ENCODE measurements at places on chromosomes 11 and 22.

GRCh38 chr22:31289344-31289743 lies 2.9 kb downstream of the PIK3IP1 start:
- DNase-seq, result no peak

DNA sequence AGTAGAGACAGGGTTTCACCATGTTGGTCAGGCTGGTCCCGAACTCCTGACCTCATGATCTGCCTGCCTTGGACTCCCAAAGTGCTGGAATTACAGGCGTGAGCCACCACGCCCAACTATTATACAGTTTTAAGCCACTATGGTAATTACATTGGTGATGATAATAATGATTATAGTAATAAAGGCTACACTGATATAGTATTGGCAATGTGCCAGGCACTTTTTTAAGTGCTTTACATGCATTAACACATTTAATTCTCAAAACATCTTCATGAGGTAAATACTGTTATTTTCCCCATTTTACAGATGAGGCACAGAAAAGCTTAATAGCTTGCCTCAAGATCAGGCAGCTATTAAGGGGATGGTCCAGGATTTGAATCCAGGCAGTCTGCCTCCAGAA lies 222.5 kb downstream of the SOX6 start:
- no peak for DNase-seq

DNA sequence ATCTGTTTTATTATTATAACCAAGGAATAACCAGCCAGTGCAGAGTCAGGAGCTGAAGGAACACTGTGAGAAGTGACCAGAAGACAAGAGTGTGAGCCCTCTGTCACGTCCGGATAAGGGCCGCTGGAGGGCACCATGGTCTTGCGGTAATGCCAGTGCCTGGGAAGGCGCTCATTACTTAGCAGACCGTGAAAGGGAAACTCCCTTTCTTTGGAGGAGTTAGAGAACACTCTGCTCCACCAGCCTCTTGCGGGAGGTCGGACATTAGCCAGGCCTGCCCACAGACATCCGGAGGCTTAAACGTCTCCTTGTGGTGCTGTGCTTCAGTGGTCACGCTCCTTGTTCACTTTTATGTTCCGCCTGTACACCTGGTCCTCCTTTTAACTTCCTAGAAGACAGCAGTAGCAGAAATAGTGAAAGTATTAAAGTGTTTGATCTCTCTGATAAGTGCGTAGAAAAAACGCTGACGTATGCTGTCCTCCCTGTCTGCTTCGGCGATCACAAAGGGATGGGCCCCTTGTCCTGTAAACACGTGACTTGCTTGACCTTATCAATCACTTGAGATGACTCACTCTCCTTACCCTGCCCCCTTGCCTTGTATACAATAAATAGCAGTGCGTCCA lies 120.6 kb upstream of the LMO1 start:
- no peak for DNase-seq

GRCh38 chr11:76706667-76707066 lies 36.1 kb upstream of the LRRC32 start:
- no peak for DNase-seq

DNA sequence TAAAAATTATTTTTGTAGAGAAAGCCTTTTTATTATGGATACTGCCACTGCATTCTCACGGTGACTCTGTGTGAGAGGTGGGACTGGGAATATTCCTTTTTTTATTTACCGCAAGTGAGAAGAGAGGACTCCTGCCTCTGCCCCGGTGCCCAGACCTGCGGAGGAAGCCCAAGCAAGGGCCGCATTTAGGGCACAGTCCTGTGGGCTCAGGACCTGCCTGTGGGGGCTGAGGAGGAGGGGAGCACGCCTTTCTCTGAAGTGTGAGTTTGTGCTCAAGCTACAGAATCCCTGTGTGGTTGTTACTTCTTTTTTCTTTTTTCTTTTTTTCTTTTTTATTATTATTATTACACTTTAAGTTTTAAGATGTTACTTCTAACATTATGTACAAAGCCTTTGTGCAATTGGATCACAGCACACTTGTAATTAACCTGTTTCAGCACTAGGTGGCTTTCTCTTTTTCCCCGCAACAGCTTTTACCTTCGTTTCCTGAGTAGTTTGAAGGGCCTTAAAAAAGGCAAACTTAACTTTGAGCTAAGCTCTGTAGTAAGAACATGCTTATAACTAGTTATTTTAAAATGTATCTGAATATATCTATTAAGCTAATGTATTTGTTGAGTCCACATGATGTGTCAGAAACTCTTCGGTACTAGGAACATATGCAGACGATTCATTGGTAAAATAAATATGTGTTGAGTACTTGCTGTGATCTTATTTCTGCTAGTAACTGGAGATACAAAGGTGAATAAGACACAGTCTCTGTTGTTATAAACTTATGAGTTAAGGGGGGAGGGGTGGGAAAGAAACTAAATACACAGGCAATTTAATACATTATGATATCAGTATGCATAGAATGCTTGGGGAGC lies 18.3 kb downstream of the AMOTL1 start:
- peak; percentile 15 for DNase-seq

DNA sequence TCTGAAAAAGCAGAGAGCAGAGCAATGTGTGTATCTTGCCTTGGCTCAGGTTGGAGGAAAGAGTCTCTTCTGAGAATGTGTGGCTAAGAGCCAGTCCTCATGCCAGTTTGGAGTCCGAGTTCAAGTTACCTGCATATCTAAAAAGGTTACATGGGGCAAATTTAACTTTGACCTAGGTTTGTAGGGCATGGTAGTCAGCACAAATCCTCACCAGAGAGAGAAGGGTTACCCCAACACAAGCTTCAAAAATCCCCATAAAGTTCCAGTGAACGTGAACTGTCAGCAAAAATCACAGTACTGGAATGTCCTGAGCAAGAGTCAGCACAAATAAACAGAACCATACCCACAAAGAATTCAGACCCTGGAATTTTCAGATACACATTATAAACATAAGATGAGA lies 13.8 kb downstream of the SDHD start:
- no peak for DNase-seq

DNA sequence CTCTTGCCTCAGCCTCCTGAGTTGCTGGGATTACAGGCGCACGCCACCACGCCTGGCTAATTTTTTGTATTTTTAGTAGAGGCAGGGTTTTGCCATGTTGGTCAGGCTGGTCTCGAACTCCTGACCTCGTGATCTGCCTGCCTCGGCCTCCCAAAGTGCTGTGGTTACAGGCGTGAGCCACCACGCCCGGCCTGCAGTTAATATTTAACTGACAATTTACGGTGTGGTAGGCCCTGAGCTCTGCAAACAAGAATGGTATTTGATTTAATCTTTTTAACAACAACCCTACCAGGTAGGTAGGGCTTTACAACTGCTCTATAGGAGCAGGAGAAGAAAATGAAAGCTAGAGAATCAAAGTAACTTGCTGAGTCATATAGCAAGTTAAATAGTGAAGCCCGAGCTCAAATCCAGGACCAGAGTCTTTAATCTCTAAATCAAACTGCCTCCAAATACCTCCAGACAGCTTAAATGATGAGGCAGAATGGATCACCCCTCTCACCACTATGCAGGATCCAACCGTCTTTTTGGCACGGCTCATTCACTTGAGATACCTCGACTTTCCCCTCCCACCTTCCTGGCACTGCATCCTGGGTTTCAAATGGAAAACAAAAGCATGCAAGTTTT lies 9.4 kb downstream of the UEVLD start:
- DNase-seq, result no peak

DNA sequence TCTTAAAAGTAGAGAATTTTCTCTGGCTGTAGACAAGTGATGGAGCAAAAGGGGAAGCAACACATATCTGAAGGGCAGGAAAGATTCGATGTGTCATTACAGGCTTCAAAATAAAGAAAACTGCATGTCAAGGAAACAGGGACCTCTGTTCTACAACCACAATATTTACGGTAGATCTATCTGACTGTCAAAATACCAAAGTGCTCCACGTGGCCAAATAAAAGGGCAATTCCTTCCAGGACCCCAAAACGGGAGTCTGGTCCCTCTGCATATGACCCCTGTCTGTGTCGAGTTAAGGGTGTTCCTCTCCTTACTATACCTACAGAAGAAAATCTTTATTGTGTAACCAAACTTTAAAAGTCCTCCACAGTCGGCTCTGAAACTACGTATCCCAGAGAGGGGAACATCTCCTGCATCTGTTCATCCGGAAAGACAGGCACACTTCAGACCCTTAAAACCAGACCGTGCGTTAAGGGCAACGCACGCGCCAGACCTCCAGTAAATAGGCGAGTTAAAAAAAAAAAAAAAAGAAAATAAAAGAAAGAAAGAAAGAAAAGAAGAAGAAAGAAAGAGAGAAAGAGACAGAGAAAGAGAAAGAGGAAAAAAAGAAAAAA lies 756 bp downstream of the CLNS1A start:
- no peak for DNase-seq

GRCh38 chr11:68655806-68656205 lies 28.5 kb upstream of the GAL start:
- no peak for DNase-seq

GRCh38 chr11:110759972-110760381 lies 47.7 kb upstream of the ARHGAP20 start:
- DNase-seq, result no peak

- no peak for DNase-seq
These were observed at the start of gene APOBEC3H for GRCh38 chr22:39097098-39098020. Gene APOBEC3H (plus strand): TSS chr22:39097244. CDS start chr22:39100279, 3,035 bp downstream.

- DNase-seq, result no peak
These were observed 2.6 kb downstream of the ALG12 start for GRCh38 chr22:49915610-49916009.

GRCh38 chr11:32421992-32422391 lies 13.3 kb downstream of the WT1 start:
- DNase-seq, result no peak

DNA sequence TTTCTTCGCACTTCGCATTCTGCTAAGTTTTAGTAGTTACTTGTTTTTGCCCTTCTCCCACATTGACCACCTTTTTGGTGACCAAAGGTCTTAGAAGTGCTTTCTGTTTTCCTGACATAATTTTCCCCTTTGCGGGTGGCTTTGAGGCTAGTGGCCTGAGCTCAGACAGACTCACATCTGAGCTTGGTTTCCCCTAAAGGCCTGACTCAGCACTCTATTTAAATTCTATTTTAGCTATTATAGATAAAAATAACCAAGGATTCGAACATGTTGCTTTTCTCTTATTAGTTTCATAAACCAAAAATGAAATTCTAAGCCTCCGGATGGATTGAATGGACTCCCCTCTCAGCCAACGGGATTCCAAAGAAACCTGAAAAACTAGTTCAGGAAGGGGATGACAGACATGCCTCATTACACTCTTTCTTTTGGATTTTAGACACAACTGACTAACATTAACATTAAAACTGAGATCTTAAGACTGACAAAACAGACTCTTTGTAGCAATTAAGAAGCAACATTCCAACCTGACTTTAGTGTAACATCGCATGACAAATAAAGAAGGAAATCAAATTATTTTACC lies 258.5 kb downstream of the LUZP2 start:
- no peak for DNase-seq

DNA sequence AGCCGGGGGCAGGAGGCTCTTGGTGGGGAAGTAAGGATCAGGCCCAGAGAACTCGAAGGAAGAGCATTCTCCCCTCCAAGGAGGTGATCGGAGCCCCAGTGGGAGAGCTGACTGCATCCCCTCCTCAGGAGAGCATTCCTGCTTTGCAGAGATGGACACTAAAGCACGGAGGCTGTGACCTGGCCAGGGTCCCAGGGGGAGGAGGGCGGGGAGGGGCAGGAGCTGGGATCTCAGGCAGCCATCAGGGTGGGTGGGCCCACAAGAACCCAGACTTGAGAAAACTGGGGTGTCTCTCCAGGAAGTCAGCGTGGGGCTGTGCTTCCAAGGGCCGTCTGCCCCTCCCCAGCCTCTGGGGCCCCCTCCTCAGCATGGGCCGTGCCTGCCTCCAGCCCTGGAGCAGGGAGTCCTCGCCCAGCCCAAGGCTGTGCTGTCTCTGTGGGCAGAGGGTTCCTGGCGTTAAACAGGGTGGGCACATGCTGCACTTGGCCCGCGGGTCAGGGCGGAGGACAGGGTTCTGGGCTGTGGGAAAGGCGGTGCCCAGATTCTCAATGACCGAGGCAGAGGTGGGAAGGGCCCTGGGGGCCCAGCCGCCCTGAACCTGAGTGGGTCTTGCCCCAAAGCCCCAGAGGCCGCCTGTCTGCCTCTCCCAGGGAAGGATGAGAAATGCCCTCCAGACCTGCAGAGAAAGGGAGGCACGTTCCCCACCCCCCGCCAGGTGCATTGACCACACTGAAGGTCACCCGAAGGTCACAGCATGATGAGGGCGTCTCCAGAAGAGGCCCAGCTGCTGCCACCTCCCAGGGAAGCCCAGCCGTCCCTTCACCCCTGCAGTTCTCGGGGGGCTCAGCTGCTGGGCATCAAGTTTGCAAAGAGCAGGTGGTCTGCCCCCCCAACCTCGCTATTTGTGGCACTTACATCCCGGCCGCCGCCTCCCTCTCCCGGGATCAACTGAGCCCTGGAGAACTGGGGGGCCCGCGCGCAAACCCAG lies 643 bp downstream of the CEND1 start:
- DNase-seq, result no peak
